ENCODE measurements at places on chromosomes 5 and 9.

DNA sequence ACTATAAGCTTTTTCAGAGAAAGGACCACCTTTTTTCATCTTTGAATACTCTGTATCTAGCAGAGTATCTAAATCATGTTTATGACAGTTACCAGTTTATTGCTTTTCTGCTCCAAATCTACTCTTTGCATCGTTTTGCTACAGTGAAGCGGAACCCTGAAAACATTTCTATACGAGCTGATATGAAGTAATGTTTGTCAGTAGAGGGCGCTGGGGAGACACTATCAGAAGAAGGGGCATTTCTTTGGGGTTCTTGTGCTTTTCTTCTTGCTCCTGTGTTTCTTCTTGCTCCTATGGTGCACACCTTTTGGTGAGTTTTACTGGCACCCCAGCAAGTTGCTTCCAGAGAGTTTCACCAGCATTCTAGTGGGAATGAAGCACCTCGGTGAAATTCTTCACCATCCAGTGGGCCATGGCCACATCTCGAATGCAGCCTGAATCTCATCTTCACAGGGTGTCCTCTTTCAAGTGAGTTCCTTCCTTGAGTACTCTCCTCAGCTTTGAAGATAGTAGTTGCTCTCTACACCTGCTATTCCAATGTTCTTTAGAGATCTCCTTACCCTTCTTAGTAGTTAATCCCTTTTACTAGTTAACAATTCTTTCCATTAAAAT lies 98.4 kb downstream of the FGF1 start:
- no peak for DNase-seq

DNA sequence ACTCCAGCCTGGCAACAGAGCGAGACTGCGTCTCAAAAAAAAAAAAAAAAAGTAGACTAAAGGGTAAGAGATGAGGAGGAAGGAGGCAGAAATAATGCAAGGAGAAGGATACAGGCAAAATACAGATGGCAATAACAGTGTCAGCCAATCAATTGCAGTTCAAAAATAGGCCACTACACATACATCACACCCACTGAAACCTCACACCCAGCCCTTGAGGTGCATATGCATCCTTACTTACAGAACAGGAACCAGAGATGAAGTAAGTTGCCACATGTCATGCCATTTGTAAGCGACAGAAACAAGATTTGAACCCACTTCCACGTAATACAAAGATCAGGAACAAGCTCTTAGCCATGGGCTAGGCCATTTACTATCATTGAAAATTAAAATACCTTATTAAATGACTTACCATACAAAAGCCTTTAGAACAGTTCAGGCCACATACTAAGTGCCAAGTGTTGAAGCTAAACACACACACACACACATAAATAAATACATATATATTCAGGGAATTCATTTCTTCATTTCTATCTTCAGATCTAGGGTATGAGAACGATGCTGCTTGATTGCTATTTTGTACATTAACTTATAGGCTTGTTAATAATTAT lies 98.4 kb downstream of the FNBP1 start:
- DNase-seq: no peak

- no peak for DNase-seq
Observed at GRCh38 chr5:55027595-55027994, 3.5 kb downstream of the GZMK start.

DNA sequence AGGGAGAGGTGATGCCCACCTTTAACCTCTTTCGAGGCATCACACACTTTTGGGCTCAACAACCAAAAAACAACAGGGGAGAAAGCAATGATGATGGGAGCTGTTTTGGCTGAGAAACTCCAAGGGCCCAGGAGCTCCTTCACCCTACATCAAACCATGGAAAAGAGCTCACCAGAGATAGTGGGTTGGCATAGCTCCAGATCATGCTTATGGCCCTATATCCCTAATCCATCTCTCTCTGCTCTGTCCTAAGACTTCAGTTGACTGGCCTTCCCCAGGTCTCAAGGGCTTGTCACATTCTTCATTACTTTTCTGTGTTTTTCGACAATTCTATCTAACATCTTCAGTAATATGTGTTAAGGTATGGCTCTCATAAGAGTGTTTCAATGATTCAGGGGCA lies 5.7 kb upstream of the CTSL start:
- DNase-seq: no peak

DNA sequence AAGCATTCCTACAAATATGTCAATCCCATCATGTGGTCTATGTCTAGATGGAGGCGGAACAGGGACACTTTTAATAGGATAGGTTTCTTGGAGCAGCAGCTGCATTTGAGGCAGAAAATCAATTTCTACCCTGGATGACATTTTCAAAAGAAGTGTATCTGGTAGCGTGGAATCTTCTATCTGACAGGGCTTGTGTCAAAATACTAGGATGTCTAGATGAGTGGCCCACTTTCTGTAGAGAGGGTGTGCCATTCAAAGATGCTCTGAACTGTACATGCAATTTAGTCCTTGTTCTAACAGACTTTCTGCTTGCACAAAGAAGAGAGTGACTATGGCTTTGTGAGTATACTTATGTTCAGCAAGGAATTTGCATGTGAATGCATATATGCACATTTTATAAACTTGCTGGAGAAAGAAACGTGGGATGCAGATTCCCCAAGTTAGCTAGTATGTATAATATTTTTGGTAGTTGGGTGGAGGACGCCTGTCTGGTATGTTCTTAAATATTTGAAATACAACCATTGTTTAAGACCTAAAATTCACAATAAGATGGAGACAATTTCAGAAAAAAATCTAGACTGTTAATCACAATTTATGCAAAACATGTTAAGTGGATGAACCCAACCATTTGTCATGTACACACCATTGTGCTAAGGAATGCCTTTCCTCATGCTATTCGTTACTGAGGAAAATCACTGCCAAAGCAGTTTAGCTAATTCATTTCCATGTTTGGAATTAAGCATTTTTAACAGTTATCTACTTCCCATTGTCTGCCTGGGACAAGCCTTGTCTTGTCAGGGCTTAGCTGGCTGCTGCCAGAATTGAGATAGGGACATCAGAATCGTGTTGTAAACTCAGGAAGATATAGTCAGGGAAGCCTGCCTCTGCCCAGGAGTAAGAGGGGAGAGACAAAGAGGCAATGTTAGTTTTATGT lies 129.1 kb upstream of the MEF2C start:
- no peak for DNase-seq

Measured in Panc1 (cell line).